ENCODE measurements at places on chromosomes 4 and X. TPM values are rescaled to one million over a fixed set of nuclear protein-coding genes. Genes with fewer than 3 reads are reported as not detected.

- DNase-seq, result no peak
Measured at GRCh38 chr4:118173956-118174725, 139.9 kb downstream of the NDST3 start.

- no peak for DNase-seq
Measured at GRCh38 chr4:95599777-95600400, 51.1 kb upstream of the UNC5C start.

NSUN7 gene
- total RNA-seq, result 0.14 TPM

- no peak for DNase-seq
Measured at GRCh38 chr4:37634180-37634579, 52.0 kb downstream of the RELL1 start.

DNA sequence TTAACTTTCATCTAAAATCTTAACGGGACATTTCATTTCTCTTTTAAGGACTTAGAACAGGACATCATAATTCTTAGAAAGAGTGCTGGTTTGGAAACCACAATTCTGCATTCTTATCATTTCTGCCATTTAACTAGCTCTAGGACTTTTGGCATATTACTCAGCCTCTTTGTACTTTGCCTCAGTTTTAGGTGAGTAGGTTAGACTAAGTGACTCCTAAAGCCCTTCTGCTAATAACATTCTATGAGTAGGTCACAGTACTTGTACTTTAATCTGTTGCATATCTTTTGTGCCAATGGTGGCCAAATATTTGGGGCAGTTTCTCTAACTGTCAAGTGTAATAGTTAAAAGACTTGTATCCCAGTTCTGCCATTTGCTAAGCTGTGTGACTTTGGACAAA is 115.4 kb upstream of the NUDT6 start:
- no peak for DNase-seq

DNA sequence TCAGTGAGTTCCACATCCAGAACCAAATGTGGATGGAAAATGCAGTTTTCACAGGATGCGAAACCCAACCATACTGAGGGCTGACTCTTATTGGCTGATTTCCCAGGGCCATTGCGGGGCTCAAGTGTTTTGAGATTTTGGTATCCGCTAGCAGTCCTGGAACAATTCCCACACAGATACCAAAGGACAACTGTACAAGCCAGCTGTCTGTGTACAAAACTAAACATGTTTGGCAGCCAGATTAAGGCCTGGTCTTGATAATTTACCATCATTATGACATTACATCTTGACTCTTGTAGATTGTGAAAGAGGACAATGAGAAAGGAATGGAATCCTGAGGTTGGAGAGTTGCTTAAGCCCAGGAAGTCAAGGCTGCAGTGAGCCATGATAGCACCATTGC is 121.9 kb downstream of the DKK2 start:
- no peak for DNase-seq

TCP11X2 gene
- not detected for total RNA-seq

DNA sequence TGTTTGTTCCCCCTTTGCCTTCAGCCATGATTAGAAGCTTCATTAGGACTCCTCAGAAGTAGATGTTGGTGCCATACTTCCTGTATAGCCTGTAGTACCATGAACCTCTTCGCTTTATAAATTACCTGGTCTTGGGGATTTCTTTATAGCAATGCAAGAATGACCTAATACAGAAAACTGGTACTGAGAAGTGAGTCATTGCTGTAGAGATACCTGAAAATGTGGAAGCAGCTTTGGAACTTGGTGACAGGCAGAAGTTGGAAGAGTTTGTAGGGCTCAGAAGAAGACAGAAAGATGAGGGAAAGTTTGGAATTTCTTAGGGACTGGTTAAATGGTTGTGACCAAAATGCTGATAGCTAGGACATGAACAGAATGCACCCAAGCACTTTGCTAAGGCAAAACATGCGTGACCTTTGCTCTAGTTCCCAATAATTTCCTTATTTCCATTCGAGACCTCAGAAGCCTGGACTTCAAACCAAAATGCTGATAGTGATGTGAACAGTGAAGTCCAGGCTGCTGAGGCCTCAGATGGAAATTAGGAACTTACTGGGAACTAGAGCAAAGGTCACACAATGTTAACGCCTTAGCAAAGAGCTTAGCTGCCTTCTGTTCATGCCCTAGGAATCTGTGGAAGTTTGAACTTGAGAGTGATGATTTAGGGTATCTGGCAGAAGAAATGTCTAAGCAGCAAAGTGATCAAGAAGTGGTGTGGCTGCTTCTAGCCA is 3.0 kb upstream of the USP46 start:
- no peak for DNase-seq

SPANXB1 gene
- not detected for total RNA-seq

ATP1B4 gene
- total RNA-seq, result not detected

CSN3 gene
- not detected for total RNA-seq

- DNase-seq, result no peak
Measured at GRCh38 chrX:95860127-95860526, 824.5 kb upstream of the DIAPH2 start.

NRK gene
- total RNA-seq, result not detected

- no peak for DNase-seq
Measured at GRCh38 chr4:151484396-151485102, 75.6 kb downstream of the FHIP1A start.

HEPH gene
- total RNA-seq, result not detected

- DNase-seq, result peak; percentile 15
Measured at GRCh38 chr4:23889814-23890341, at the start of gene PPARGC1A. Gene PPARGC1A (minus strand): TSS chr4:23890047. CDS start chr4:23889957, 90 bp downstream.

GRCh38 chr4:84051639-84052038 is 447.5 kb downstream of the NKX6-1 start:
- no peak for DNase-seq

DNA sequence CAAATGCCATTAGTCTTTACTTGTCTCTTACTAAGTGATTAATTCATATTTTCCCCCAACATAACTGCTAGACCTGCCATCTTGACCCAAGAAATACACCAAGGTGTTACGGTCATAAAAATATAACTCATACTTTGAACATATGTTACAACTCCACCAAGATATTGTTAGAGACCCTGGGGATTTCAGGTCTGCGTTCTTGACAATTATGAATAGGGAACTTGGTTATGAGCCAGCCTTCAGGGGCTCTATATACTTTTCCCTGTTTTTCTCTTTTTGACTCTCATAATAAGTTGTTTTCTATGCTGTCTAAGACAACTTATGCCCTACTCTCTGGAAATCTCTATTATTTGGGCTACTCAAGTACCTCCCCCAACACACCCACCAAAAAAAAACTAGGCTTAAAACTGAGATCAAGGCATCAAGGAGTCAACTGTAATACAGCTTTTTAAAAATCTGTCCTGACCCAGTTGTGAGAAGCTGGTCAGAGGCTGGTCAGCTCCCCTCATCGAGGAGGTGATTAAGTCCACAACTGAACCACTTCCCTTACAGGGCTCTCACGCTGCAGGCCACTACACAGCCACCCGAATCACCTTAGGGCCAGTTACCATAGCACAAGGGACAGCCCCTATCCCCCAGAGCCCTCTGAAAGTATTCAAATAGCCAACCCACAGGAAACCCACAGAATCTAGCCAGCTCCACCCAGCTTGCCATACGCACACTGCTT is 10.5 kb upstream of the TLR3 start:
- DNase-seq, result no peak
